ENCODE measurements at places on chromosomes 12 and 14.

DNA sequence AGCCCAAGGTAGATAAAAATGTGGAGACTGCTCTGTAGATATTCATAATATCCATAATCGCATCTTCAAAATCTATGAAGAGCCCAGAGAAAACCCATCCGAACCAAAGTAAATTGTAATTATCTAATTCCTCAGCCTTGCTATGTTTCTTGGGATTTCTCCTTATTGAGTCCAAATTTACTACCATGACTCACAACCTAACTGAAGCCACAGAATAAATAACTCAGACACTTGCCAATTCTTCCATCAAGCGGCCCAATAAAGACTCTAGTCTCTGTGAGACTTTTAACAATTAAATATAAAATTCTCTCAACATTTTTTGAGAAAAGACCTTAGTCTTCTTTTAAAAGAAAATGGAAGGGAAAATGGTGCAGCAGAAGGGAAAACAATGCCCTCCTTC is 409.8 kb downstream of the DAD1 start:
- no peak for DNase-seq

DNA sequence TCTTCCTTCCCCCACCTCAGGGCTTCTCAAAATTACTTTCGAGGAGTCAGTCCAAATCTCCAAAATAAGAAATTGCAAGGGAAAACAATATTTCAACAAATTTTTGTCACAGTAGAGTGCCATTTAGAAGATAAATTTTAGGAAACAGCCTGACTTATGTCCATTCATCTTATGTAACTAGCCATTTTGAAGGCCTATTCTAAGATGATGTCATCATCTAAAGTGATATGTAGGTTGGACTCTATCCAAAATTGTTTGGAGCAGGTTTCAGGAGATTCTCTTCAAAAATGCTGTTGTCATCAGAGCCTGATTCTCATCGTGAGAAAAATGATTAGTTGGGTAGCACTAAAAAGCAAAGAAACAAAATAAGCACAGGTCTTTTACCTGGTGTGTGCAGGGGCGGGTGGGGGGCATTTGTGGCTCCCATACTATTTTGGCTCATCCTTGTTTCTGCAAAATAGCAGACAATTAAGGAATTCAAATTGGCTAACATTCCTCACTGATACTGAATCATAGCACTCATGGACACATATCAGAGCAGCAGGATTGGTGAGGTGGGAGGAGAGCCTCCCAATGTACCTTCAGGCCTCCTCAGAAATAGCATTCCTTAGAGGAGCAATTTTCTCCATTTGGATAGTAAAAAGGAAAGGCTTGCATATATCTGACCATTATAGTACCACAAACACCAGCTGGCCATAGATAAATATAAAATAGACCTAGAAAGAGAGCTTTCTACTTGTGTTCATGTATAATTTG is 360.9 kb upstream of the NAV3 start:
- DNase-seq = no peak

- DNase-seq = no peak
Observed at GRCh38 chr12:85849344-85849743, 13.1 kb upstream of the RASSF9 start.

GRCh38 chr14:69400154-69400553 is 1.7 kb downstream of the SLC39A9 start:
- no peak for DNase-seq

DNA sequence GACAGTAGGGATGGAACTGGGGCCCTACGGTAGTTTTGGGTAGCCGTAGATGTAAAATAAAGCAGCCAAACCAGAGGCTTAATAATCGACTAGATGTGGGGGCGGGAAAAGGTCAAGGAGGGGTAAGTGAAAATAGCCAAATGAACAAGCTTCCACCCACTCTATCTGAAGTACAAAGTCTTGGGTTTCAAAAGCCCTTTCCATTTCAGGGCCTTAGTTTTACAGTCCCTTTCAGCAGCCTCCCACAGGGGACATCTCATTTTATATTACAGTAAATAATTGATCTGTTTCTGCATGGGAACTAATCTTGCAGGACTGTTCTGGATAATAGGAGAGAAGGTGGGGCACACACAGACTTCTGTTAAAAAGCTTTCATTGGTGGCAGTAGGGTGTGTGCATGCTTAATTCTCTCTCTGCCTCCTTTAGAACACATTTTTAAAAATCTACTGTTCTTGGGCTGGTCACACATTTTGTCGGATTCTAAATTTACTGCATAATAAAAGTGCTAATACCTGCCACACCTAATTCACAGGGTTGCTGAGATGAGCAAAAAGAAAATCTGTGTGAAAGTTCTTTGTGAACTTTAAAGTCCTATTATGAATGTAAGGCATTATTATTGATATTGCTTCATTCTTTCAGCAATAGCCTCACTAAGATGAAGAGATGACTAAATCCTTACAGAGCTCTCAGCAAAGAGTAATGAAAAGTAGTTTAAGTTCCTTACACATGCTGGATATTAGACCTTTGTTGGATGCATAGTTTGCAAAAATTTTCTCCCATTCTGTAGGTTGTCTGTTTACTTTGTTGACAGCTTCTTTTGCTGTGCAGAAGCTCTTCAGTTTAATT is 104.6 kb downstream of the ITPR2 start:
- DNase-seq = no peak

DNA sequence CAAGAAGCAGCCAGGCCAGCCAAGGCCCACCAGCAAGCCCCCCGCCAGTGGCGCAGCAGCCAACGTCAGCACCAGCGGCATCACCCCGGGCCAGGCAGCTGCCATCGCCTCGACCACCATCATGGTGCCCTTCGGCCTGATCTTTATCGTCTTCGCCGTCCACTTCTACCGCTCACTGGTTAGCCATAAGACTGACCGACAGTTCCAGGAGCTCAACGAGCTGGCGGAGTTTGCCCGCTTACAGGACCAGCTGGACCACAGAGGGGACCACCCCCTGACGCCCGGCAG is 15.0 kb downstream of the ORAI1 start:
- no peak for DNase-seq

DNA sequence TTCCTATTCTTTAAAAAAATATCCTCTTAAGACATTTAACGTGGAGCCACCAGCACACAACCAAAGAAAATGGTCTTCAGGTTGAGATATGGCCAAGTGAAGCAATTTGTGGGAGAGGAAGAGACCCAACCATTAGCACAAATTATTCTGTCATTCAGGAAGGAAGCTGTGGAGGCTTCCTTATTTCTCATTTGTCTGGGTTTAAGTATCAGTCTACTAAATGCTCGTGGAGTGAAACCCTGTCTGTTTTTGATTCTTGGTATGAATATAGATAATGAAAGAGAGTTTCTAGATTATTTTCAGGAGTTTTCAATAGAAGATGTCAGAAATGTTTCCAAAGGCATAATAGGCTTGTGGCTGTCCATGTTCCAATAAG is 125.1 kb downstream of the GPR65 start:
- no peak for DNase-seq

DNA sequence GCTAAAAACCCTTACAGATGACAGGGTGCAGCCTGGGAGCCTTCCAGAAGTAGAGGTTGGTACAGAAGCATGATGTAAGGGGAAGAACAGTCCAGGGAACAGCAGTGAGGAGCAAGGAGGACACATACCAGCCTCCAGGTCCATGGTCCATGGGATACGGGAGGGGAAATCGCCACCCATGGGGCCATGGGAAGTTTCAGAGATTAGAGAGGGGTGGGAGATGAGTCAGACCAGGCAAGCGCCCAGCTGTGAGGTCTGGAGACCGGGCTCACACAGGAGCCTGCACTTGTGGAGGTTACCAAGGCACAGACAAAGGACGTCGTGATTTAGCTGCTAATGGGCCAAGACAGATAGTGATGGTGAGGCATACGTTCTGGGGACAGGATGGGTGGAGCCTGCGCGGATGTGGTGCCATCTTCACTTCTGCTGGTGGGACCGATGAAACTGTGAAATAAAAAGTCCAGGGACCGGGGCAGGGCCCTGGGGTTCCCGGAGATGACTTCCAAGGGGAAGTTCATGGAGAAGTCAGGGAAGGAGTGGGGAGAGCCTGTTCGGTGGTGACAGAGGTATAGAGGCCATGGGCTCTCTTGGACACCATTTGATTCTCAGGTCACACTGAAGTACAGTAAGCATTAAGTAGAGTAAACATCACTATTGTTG is 17.7 kb upstream of the LRP1-AS start:
- no peak for DNase-seq

- DNase-seq = no peak
Observed at GRCh38 chr14:103382376-103382775, 2.8 kb upstream of the MARK3 start.

- DNase-seq = no peak
Observed at GRCh38 chr14:100275214-100275613, 31.0 kb downstream of the SLC25A29 start.

DNA sequence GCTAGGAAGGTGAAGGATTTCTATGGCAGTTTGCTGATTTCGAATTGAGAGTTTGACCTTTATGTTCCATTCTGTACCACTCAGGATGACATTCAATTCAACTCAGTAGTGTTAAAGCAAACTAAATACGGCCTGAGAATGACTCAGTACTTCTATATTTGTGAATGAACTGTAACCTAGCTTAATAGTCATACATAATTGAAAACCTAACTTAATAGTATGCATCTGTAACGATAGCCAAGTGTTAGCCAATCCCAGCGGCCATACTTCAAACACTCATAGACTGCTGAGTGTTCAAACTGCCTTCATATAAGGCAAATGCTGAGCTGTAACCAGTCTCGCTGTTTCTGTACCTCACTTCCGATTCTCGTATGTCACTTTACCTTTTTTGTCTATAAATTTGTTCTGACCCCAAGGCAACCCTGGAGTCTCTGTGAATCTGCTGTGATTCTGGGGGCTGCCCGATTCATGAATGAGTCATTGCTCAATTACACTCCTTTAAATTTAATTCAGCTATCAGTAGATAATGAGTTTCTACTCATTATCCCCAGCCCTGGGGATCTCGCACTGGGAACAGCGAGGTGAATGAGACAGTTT is 98.5 kb upstream of the SLC24A4 start:
- no peak for DNase-seq

DNA sequence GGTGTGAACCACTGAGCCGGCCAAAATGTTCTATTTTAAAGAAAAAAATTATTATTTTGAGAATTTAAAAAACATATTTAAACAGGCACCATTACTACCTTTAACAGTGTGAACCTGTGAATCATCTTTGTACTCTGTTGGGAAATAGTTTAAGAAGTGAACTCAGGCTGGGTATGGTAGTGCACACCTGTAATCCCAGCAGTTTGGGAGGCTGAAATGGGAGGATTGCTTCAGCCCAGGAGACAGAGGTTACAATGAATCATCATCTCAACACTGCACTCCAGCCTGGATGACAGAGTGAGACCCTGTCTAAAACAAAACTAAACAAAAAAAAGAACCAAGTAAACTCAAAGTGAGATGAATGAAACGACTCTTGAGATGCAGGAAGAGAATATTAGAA is 3.1 kb upstream of the WDR89 start:
- no peak for DNase-seq

DNA sequence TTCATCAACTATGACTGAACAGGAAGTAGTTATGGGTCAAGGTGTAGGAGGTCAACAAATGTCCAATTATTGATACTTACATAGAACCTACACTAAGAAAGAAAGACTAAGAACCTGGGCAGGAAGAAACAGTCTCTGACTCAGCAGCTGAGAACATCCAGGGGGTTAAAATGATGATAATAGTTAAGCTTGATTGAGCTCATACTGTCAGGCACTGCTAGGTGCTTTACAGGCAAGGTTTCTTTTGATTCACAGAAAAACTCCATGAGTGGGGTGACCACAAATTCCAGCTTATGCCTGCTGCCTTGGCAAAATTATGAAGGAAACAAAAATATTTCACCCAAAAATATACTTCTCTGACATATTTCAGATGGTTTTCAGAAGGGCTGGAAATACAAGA is 75.0 kb downstream of the ACADS start:
- no peak for DNase-seq

- DNase-seq = no peak
Observed at GRCh38 chr12:109944561-109945359, 44.7 kb downstream of the TCHP start.

DNA sequence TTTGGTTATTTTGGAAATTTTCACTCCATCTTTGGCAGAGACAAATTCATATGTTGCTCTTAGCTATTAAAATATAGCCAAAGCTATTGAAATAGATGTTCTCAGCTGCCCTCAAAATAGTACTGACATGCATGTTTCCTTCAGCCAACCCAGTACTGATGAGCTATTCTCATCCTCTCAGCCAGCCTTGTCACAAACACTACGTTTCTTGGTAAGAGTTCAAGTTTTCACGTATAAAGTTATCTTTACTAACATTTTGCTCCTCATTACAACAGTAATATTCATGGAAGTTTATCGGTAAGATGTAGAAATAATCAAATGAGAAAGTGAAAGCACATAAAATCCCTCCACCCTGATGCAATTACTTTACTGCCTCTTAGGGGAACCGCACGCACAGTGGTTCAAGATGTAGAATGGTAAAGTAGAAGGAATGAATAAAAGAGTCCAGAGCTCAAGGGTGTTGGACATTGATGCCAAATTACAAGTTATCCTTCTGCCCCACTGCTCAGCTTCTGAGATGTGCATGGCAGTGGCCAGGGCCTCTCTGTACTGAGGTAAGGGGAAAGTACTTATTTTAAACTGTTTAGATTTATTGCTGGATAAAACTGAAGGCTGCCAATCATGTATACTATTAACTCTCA is 20.7 kb downstream of the GCH1 start:
- DNase-seq = no peak
